Bladder microvascular endothelial cell (primary cell): ENCODE measurements at places on chromosomes 16 and 17. TPM values are rescaled to one million over a fixed set of nuclear protein-coding genes. Genes with fewer than 3 reads are reported as not detected.

The TBX21 gene
- total RNA-seq = under 0.01 TPM in 1 of 2 replicates, not detected in the other

The CA7 gene
- not detected in 2 replicates for total RNA-seq

The ASPA gene
- total RNA-seq = 0.13 TPM in 1 of 2 replicates, not detected in the other

The SEZ6L2 gene
- total RNA-seq = 0.65 and 5.9 TPM in 2 replicates

The CHST4 gene
- total RNA-seq = not detected in 2 replicates

The CLEC19A gene
- not detected in 2 replicates for total RNA-seq

The METTL22 gene
- total RNA-seq = 9.4 and 26.1 TPM in 2 replicates

The CSH2 gene
- total RNA-seq = not detected in 2 replicates

The GJD3 gene
- 0.49 and 1.6 TPM in 2 replicates for total RNA-seq

The SLC6A2 gene
- total RNA-seq = 0.38 TPM in 1 of 2 replicates, not detected in the other

The ADAM11 gene
- total RNA-seq = under 0.01 and 0.13 TPM in 2 replicates

The CCL4 gene
- not detected in 2 replicates for total RNA-seq
